ENCODE measurements at places on chromosomes 2 and 18. TPM values are rescaled to one million over a fixed set of nuclear protein-coding genes. Genes with fewer than 3 reads are reported as not detected.

The IL1RL2 gene
- total RNA-seq, result 1.5 TPM

The NOTO gene
- not detected for total RNA-seq

The ZNF638 gene
- total RNA-seq, result 95.0 TPM

The CAPG gene
- total RNA-seq, result 71.2 TPM

The ATIC gene
- 91.2 TPM for total RNA-seq

The PAIP2B gene
- 5.6 TPM for total RNA-seq
